ENCODE measurements at places on chromosomes 3 and 15. TPM values are rescaled to one million over a fixed set of nuclear protein-coding genes. Genes with fewer than 3 reads are reported as not detected.
A peak's percentile ranks its signal among the peaks of the same experiment; 100 is the strongest.

DNA sequence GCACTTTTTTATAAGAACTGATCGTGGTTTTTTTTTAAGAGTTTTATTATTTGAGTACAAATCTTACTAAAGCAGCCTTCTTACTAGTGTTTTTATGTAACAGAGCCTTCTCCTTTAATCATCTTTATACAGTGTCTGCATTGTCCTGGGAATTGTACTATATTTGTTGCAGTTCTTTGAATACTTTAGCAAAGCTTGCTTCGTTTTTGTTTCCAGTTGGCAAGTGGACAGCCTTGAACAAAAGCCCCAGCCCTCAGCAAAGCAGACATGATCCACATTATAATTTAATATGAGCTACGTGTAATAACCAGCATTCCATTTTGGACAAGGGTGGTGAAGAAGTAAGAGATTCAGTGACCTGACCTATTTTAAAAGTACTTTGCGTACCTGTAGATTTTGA, 112.2 kb upstream of the FLNB start:
- no peaks in the 10 kb centered on the region for H3K27me3 ChIP-seq
- no peak for DNase-seq
- H3K27ac ChIP-seq: no peak overlapping the region
- peaks cover 24% of the 10 kb centered on the region for H3K36me3 ChIP-seq
- no peaks in the 10 kb centered on the region for H3K4me1 ChIP-seq
- H3K4me3 ChIP-seq: no peak overlapping the region

DNA sequence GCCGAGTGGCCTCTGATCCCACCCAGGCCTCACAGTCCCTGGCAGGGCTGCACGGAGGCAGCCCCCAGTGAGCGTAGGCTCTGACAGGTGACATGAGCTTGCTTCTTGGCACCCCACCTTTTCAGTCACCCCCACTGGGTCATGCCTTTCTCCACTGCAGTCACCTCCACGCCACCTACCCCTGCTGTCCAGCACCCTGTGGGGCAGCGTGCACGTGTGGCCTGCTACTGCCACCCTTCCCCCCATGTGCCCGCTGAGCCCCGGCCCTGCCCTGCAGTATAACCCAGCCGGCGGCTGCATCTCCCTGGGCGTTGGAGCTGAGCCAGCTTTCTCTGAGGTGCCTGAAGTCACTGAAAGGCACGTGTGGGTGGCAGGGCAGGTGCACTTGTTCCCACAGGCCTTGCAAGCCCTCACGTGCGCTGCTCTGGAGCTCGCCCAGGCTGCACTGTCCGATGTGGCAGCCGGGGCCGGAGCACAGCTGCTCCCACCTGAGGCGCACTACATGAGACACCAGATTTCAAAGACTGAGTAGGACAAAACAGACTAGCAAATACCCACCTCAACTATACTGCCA, 65.6 kb downstream of the NIPA2 start:
- H3K36me3 ChIP-seq: peaks cover 88% of the 10 kb centered on the region
- no peak overlapping the region for H3K4me3 ChIP-seq
- no peaks in the 10 kb centered on the region for H3K4me1 ChIP-seq
- DNase-seq: no peak
- no peak overlapping the region for H3K27ac ChIP-seq

DNA sequence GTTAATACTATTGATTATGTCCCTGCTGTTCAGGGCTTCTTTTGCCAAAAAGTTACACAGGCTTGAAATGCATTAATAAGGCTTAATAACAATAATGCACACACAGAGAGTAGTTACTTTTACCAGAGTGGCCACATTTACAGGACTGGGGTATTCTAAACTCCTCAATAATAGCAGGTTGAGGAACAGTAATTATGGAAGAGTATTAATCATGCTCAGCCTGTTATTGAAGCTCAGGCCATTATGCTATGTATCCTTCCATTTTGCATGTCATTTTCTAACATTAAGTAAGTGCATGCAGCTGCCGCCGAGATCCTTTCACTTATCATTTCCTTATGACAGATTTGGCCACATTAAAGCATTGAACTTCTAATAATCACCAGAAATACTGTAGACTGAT, 5.7 kb downstream of the ARRDC4 start:
- H3K27me3 ChIP-seq: no peaks in the 10 kb centered on the region
- H3K36me3 ChIP-seq: peaks cover 48% of the 10 kb centered on the region
- no peak overlapping the region for H3K4me3 ChIP-seq
- DNase-seq: no peak

- peaks cover 10% of the 10 kb centered on the region for H3K27me3 ChIP-seq
- peak overlapping the region; percentile 84 for H3K27ac ChIP-seq
- DNase-seq: peak; percentile 81
Measured at GRCh38 chr15:98648654-98649471, 524 bp downstream of the IGF1R start.

DNA sequence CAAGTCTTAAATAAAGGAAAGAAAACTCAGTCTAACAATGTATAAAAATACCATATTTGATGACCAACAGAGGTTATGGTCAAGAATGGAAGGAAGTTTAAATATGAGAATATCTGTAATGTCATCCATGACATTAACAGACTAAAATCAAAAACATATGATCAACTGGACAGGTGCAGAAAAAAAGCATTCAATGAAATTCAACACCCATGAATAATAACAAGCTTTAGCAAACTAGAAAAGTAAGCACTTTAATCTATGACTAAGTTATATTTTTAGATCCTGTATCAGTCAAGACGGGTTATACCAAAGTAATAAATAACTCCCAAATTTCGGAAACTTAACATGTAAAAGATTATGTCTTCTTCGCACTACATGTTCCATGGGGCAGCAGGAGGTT, 61.8 kb downstream of the CFAP20DC start:
- H3K4me3 ChIP-seq: no peak overlapping the region
- no peaks in the 10 kb centered on the region for H3K4me1 ChIP-seq
- H3K27ac ChIP-seq: no peak overlapping the region
- no peak for DNase-seq
- no peaks in the 10 kb centered on the region for H3K27me3 ChIP-seq
- H3K36me3 ChIP-seq: no peaks in the 10 kb centered on the region

DNA sequence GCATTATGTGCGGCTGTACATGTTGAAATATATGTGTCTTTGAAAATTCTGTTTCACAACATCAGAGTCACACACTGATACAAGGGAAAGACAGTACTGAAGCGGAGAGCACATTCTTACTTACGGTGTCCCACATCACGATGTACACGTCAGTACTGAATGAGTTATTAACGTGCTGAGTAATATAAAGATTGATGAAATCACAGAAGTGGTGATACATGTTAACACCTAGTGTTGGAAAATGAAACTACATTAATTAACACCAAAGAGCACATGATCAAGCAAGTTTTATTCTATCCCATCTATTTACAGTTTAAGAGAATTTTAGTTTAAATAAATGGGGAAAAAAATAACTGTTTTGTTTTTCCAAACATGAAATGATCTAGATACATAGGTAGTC, 15.6 kb downstream of the EOGT start:
- no peak overlapping the region for H3K4me3 ChIP-seq
- no peaks in the 10 kb centered on the region for H3K27me3 ChIP-seq
- no peak for DNase-seq
- H3K36me3 ChIP-seq: peaks cover 83% of the 10 kb centered on the region
- no peak overlapping the region for H3K27ac ChIP-seq
- no peaks in the 10 kb centered on the region for H3K4me1 ChIP-seq

- H3K27me3 ChIP-seq: no peaks in the 10 kb centered on the region
- peak overlapping the region; percentile 22 for H3K4me3 ChIP-seq
- DNase-seq: peak; percentile 96
- H3K4me1 ChIP-seq: peaks cover 64% of the 10 kb centered on the region
- H3K27ac ChIP-seq: peak overlapping the region; percentile 88
Measured at GRCh38 chr15:75043509-75044257, 20.3 kb downstream of the PPCDC start.

Gene NEDD4
- total RNA-seq: 18.4 TPM

DNA sequence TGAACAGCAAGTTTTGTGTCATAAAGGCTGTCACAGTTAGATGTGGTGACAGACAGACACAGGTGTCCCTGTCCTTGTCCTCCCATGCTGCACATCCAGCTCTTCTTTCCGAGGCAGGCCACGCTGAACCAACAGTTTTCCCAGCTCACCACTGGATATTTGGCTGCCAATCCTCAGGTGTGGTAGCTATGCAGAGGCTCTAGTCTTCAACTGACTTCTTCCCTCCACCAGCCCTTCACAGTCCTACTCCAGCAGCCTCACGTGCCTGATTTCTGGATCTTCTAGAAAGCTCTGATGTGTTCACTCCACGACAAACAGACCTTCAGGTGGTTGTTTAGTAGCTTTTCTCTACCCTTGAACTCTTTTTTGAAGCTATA, 145.5 kb downstream of the UACA start:
- H3K4me1 ChIP-seq: no peaks in the 10 kb centered on the region
- no peaks in the 10 kb centered on the region for H3K27me3 ChIP-seq
- no peak for DNase-seq
- no peak overlapping the region for H3K27ac ChIP-seq

Gene FOXL2
- total RNA-seq: not detected

Gene GASK1A
- 3.9 TPM for total RNA-seq

Gene SENP8
- 3.3 TPM for total RNA-seq

- H3K36me3 ChIP-seq: no peaks in the 10 kb centered on the region
- peaks cover 59% of the 10 kb centered on the region for H3K4me1 ChIP-seq
- no peaks in the 10 kb centered on the region for H3K27me3 ChIP-seq
- no peak for DNase-seq
- H3K4me3 ChIP-seq: no peak overlapping the region
- H3K27ac ChIP-seq: peak overlapping the region; percentile 71
Measured at GRCh38 chr3:42033741-42034140, 57.4 kb upstream of the TRAK1 start.

- H3K4me3 ChIP-seq: no peak overlapping the region
- no peak overlapping the region for H3K27ac ChIP-seq
- no peaks in the 10 kb centered on the region for H3K4me1 ChIP-seq
Measured at GRCh38 chr3:191958980-191959671, 498.2 kb downstream of the PYDC2 start.

Gene SEMA5B
- 2.3 TPM for total RNA-seq

Gene AADACL2
- not detected for total RNA-seq

- no peaks in the 10 kb centered on the region for H3K27me3 ChIP-seq
- no peak overlapping the region for H3K27ac ChIP-seq
- no peak for DNase-seq
- H3K4me1 ChIP-seq: no peaks in the 10 kb centered on the region
- H3K4me3 ChIP-seq: no peak overlapping the region
Measured at GRCh38 chr3:29643034-29643425, 362.2 kb downstream of the RBMS3 start.

DNA sequence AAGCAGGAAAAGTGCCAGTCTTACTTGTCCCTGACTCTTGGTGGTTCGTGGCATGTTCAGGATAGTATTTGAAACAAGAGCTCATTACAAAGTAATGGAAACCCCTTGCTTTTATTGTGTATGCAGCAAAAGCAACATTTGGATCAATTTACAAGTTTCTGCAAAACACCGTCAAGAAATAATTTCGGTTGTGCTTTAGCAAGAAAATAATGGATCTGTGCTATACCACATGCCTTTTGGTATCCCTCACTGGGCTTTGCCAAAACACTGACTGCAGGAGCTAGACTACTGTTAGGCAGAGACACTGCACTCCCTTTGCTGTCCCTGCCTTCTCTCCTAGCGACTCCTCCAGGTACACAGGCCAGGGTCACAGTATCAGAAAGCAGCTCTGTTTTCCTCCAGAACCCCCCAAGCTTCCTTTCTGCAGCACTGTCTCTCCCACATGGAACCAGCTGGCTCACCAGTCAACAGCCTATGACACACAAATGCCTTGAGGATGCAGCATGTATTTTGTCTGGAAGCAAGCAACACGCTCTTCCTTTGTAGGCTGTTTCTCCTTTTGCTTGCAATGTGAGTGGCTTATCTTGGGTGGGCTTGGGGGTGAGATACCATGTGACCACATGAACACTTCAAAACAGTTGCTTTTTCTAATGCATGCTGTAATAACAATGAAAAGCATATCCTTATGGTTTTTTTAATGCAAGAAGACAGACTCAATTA, 111.4 kb downstream of the PGPEP1L start:
- H3K27ac ChIP-seq: no peak overlapping the region
- no peak overlapping the region for H3K4me3 ChIP-seq
- no peaks in the 10 kb centered on the region for H3K36me3 ChIP-seq
- H3K4me1 ChIP-seq: peaks cover 16% of the 10 kb centered on the region

- H3K36me3 ChIP-seq: no peaks in the 10 kb centered on the region
- no peaks in the 10 kb centered on the region for H3K27me3 ChIP-seq
- H3K4me1 ChIP-seq: no peaks in the 10 kb centered on the region
- no peak overlapping the region for H3K4me3 ChIP-seq
Measured at GRCh38 chr3:58683466-58683865, 16.9 kb upstream of the FAM3D start.

DNA sequence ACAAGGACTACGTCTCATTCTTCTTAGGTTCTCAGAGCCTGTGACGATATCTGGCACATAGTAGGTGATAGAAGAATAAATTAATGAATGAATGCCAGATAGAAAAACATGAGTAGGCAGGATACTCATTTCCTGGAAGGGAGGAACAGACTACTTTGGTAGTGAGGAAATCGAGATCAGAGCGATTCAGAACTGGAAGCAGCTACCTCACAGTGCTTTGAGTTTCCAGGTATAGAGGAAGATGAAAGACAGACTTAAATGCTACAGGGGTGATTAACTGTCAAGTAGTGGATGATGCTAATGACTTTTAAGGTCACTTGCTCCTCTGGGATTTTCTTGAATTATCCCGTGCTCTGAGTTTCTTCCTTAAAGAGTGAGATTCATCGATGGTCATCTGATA, 951.5 kb upstream of the CFAP20DC start:
- H3K27ac ChIP-seq: no peak overlapping the region
- no peaks in the 10 kb centered on the region for H3K27me3 ChIP-seq
- no peak overlapping the region for H3K4me3 ChIP-seq

Gene SOX14
- total RNA-seq: not detected

Gene NOX5
- 0.14 TPM for total RNA-seq

Gene CYP1A1
- total RNA-seq: 2.4 TPM

Gene GOLGA8S
- 0.20 TPM for total RNA-seq

Gene C3orf70
- total RNA-seq: 4.1 TPM

Gene SLC12A6
- total RNA-seq: 44.9 TPM

DNA sequence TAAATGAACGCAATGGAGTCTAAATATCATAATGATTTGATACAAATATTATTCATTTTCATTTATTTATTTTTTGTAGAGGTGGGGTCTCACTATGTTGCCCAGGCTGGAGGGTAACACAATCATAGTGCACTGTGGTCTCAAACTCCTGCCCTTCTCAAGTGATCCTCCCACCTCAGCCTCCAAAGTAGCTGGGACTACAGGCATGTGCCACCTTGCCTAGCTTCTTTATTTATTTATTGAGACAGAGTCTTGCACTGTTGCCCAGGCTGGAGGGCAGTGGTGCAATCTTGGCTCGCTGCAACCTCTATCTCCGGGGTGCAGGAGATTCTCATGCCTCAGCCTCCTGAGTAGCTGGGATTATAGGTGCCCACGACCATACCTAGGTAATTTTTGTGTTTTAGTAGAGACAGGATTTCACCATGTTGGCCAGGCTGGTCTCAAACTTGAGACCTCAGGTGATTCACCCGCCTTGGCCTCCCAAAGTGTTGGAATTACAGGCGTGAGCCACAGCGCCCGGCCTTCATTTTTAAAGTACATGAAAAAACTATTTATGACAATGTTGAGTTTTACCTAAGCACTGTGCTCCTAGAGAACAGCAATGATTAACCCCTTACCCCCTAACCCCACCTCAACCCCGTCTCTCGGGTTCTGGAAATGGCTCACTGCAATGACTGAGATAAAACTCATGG, 4.0 kb upstream of the AEN start:
- H3K27ac ChIP-seq: no peak overlapping the region
- no peak for DNase-seq

Gene CP
- total RNA-seq: 3.4 TPM

- no peaks in the 10 kb centered on the region for H3K27me3 ChIP-seq
- H3K27ac ChIP-seq: no peak overlapping the region
- DNase-seq: no peak
- no peaks in the 10 kb centered on the region for H3K4me1 ChIP-seq
- no peak overlapping the region for H3K4me3 ChIP-seq
Measured at GRCh38 chr15:32743411-32744140, 25.8 kb downstream of the GREM1 start.
